ENCODE measurements at places on chromosomes 5 and 9.

GRCh38 chr5:68330574-68330973, 115.0 kb downstream of the PIK3R1 start:
- DNase-seq: no peak

DNA sequence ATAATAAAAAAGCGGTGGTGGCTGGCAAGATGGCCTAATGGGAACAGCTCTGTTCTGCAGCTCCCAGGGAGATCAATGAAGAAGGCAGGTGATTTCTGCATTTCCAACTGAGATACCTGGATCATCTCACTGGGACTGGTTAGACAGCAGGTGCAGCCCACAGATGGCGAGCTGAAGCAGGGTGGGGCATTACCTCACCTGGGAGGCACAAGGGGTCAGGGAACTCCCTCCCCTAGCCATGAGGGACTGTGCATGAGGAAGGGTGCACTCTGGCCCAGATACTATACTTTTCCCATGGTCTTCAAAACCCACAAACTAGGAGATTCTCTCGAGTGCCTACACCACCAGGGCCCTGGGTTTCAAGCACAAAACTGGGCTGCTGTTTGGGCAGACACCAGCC, 45.6 kb upstream of the PTGER4 start:
- DNase-seq: no peak

DNA sequence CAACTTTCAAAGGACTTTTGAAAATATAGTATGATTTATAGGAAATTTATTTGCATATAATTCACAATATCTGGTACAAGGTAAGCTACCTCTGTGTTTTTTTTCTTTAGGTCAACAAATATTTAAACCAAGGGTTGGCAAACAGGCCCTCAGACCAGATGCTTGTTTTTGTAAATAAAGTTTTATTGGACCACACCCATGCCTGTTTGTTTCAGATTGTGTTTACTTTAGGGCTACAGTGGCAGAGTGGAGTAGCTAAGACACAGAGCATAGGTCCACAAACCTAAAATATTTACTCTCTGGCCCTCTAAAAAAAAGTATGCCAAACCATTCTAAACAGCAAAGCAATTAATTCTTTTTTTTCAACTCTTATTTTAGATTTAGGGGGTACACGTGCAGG, 119.7 kb upstream of the CCDC152 start:
- DNase-seq: no peak

- no peak for DNase-seq
Measured at GRCh38 chr9:122897969-122898368, 7.2 kb downstream of the RC3H2 start.

DNA sequence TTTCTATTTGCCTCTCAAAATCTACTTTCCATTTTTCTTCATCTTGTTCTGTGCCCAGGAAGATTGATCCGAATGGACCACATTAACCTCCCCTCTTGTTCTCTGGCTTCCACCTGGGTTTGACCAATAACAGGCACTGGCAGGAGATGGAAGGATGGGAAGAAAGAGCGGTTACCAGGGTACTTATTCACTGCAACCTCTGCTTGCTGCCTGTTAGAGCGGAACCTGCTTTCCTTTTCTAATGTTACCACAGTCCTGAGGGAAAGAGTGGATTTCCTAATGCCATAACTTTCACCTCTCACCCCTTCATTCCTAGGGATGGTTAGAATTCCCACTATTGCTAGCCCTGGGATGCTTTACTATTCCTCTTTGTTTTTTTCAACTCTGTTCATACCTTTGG, 262.1 kb downstream of the RFX3 start:
- DNase-seq: no peak
